ENCODE measurements at places on chromosomes 16 and 17.

DNA sequence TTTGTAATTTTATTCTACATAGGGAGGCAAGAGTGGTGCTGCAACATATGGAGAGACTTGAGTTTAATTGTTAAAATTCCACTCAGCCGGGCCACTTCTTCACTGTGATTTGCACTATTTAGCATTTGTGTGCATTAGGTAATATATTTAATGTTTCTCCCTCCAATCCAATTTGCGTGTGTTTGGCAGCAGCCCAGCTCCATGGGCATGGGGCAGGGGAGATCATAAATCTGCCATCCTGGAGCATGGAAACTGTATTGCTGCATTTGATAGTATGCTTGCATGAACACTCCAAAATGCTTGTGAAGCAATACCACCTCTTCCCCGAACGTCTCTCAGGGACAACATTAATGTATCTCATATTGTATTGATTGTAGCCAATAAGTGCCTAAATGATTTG lies 339.1 kb upstream of the RBFOX1 start:
- DNase-seq, result no peak

- no peak for DNase-seq
These were observed 14.9 kb downstream of the RCVRN start for GRCh38 chr17:9890124-9890523.

- DNase-seq, result peak; percentile 65
These were observed 42.8 kb upstream of the GSE1 start for GRCh38 chr16:85570213-85570734.

GRCh38 chr17:40328386-40328766 lies 19.4 kb downstream of the RARA start:
- DNase-seq, result no peak

DNA sequence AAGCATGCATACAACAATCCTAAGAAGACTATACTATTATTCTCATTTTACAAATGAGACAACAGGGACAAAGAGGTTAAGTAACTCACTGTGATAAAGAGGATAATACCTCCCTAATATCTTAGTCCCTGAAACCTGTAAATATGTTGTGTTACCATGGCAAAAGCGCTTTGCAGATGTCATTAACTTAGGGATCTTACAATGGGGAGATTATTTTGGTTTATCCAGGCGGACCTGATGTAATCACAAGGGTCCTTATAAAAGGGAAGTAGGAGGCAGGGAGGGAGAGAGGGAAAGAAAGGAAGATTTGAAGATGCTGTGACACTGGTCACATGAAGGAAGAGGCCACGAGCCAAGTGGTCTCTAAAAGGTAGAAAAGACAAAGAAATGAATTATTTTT lies 164.7 kb downstream of the CNTNAP4 start:
- DNase-seq, result no peak

- peak; percentile 3 for DNase-seq
These were observed 163.5 kb downstream of the CCT6B start for GRCh38 chr17:34797720-34798119.

GRCh38 chr16:24234737-24235136 lies 21.4 kb upstream of the CACNG3 start:
- no peak for DNase-seq

- no peak for DNase-seq
These were observed 33.5 kb upstream of the NDRG4 start for GRCh38 chr16:58466396-58466795.

- peak; percentile 22 for DNase-seq
These were observed 19.5 kb downstream of the MARVELD3 start for GRCh38 chr16:71645450-71645849.

- no peak for DNase-seq
These were observed 89.8 kb upstream of the CES5A start for GRCh38 chr16:55964923-55965475.

GRCh38 chr17:21297597-21297996 lies 13.1 kb downstream of the MAP2K3 start:
- no peak for DNase-seq

DNA sequence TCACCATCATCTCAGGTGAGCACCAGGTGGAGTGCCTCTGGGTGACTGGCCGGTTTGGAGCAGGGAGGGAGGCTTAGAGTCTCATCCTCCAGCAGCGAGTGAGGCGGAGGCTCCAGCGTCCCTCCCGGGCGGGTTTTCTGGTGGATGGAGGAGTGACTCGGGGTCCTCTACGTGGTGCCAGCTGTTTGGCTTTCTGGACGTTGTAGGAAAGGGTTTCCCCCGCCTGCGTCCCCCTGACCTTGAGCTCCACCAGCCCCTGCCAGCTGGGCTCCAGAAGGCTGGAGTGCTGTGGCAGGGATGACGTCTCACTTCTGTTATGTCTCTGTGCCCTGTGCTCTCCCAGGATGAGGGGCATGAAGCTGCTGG lies 522 bp downstream of the DNASE1 start:
- no peak for DNase-seq

GRCh38 chr17:26818736-26819135 lies 475.2 kb upstream of the WSB1 start:
- peak; percentile 1 for DNase-seq

DNA sequence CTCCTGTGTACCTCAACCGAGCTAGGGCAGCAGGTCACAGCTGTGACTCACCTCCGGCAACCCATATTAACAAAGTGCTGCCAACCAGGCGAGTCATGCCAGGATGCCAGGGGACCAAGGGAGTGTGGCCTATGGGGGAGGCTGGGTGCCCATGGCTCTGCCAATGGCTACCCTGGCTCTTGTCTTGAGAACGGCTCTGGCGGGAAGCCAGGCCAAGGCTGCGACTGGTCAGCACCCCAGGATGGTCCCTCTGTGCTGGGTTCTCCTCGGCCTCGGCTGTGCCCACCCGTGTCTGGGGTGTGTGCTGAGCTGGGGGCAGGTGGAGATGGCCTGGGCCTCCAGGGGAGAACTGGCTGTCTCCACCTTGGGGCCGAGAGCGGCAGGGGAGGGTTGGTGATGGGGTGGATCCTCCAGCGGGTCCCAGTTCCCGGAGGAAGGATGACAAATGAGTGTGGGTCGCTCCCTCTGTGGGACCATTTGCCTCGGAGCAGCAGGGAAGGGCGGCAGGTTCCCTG lies 75.8 kb downstream of the MRC2 start:
- DNase-seq, result no peak

DNA sequence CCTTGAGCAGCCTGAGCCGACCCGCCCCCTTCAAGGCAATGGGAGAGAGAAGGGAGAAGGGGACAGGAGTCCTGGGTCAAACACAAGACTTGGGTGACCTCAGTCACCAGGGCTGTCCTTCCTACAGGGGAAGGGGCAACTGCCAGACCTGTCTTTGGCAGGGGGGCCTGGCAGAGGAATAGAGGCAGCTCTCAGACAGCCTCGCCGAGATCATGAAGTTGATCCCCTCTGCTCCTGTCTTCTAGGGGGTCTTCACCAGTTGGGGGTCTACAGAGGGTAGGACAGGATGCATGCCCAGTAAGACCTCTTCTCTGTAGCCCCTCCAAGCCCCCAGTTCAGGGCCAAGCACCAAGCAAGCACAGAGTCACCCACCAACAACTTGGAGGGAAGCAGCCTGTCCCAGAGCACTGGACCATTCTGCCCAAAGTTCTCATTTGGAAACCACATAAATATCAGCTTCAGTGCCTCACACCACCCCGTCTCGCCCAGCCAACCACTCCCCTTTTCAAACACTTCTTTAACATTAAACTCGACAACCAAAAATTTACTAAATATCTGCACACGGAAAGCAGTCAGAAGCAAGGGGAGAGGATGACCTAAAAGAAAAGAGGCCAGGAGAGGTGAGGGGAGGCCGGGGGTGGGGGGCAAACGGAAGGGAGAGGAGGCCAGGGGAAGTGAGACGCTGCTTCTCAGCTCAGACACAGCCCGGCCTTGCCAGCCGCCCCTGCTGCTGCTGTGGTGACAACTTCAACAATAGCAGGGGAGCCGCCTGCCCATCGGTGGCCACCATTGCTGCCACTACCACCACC lies 7.7 kb downstream of the DOK4 start:
- DNase-seq, result no peak

DNA sequence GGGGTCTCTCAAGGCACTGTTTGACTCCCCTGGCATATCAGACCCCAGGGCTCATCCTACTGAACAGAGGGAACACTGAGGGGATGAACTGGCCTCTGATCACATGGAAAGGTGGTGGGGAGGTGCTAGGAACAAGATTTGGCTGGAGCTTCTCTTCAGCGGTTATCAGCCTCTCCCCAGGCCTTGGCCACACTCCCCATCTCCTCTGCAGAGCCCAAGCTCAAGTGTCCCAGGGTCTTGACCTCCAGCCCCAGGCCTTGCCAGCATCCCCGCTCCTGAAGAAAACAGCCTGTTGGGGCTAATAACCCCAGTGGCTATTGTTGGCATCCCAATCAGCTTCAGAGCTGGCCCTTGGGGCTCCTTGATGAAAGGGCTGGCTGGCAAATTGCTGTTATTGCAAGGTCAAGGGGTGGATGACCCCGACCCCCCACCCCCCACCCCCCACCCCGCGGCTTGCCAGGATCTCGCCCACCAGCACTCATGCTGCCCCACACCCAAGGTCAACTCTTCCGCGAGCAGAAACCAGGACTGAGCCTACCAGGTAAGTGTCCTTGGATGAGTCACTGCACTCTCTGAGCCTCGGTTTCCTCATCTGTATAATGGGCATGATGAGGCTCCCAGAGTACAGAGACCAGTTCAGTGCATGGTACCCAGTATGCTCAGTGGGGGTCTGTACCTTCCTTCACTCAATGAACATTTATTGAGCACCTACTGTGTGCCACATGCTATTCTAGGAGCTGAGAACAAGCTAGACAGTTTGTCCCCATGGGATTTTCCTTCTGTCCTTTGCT lies 18.8 kb upstream of the FAM83G start:
- DNase-seq, result no peak

DNA sequence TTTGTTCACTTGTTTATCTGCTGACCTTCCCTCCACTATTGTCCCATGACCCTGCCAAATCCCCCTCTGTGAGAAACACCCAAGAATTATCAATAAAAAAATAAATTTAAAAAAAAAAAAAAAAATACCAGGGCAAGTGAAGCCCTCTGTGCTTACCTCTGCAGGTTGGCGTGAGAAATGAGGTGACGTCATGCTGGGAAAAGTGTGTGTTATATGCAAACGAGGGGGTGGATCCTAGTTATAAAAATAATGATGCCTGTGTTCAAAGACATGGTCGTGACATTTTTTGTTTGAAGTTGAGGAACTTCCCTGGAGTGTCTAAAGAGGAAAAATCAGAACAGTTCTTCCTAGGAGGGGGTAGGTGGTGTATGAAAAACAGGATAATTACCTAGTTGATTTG lies 20.2 kb downstream of the TMC7 start:
- no peak for DNase-seq

DNA sequence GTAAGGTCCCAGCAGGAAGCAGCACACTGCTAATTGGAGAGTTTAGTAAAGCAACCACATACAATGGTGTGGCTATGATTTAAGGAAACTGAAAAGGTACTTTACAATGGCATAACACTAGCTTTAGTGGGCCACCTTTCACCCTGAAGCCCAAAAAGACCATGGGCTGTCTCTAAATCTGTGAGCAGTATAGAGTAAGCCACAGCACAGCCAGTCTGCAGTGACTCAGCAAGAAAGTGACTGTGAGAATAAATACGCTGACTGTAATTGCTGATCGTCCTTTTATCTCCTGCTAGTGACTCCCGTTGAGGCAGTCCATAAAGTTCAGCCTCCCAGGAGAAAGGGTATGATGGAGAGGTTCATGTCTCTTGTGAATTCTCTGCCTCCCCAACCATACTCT lies 679.8 kb upstream of the KIF2B start:
- no peak for DNase-seq

GRCh38 chr16:89330177-89330856 lies 112.8 kb downstream of the ZNF778 start:
- DNase-seq, result peak; percentile 58

DNA sequence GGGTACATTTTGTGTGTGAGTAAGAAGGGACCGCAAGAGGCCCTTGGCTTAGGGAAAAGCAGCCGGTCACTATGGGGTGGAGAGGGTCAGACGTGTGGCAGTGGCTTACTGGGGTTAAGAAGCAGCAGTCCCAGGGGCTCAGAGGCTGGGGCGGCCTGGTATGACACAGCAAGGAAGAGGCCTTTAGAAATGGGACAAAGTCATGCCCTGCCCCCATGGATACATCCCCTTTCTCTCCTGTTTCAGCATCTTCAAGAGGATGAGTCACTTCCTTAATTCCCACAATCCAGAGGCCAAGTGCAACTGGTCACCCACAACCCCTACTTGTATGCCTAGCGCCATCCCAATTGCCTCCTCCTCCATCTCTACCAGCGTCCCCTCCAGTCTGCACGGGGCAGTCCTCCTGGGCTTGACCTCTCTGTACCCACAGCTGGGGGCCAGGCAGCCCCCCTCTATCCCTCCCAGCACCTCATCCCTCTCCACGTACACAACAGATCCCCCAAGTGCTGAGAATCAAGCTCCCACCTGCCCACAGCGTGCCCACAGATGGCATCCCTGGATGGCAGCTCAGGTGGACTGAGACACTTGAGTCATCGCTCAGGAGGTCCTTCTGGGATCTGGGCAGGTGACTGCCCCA lies 6.9 kb upstream of the EFTUD2 start:
- no peak for DNase-seq

DNA sequence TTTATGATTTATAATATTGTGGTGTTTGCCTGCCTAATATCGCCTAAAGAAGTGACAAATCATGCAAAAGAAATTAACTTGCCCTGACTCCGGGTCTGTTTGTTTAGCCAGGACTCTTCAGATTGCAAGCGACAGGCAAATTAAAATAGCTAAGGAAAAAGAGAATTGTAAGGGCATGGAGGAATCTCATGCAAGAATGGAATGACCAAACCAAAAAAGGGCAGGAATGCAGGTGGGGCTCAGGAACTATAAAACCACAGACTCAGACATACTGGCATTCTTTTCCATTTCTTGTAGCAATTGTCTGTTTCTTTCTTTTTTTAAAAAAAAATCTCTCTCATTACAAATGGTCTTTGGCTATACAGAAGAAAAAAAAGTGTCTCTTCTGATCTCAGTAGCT lies 188.1 kb upstream of the XYLT1 start:
- DNase-seq, result no peak

GRCh38 chr17:49249292-49249794 lies 18.8 kb upstream of the PHOSPHO1 start:
- no peak for DNase-seq

GRCh38 chr17:78159575-78160158 lies 8.7 kb upstream of the SYNGR2 start:
- no peak for DNase-seq

GRCh38 chr17:601244-601925 lies 113.3 kb downstream of the VPS53 start:
- no peak for DNase-seq

- no peak for DNase-seq
These were observed 24.9 kb downstream of the USP31 start for GRCh38 chr16:23124315-23124714.

All from CD8-positive, alpha-beta T cell (primary cell).